Anterior cingulate cortex (tissue), 58 donors: ENCODE measurements at places on chromosomes 16 and 17.

DNA sequence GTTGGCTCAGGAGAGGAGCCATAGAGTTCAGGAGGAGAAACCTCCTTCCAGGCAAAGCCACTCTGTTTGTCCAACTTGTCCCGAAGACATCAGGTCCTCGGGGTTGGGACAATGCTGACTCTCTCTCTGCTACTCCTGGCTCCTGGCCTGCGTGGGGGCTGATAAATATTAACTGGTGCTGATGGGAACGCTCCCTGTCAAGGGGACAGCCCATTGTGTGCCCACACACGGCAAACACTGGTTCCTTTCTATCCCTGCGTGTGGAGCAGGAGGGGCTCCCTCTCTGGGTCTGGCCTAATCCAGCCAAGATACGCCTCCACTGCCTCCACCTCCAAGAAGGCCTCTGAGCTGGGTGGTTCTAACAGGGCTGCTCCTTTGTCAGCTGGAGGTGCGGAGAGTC is 4.4 kb downstream of the KIF19 start:
- peak; percentile 57 for DNase-seq

DNA sequence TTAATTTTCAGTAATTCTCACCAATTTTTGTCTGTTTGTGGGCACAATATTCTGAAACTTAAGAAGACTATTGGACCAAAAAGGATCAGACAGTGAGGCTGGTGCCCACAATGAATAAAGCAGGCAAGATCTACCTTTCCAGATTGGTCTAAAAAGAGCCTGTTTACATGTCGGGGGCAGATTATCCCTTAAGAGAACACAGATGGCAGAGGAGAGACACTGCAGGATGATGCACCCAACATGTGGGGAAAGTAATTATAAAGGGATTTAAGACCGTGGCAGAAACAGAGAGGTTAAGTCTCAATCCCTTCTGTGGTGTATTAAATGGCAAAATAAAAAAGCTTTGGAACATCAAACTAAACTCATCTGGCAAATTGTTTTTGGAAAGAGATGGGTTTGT is 331.8 kb upstream of the CDH11 start:
- no peak for DNase-seq

DNA sequence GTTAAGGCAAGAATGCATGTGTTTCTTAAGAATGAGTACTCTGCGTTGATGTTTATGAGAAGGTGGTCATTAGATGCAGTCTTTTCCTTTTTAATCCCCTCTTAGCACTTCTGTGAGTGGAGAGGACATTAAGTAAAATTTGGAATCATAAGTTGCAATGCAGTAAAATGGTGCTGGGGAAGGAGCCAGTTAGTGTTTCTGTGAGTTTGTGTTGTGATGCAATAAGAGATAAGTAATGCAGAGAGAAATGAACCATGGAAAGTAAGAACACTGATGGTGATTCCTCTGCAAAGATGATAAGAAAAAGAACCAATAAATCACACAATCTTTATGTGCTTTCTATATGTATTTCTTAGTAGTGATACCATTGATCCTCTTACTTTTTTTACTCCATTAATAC is 20.0 kb downstream of the ABHD15 start:
- DNase-seq = no peak

DNA sequence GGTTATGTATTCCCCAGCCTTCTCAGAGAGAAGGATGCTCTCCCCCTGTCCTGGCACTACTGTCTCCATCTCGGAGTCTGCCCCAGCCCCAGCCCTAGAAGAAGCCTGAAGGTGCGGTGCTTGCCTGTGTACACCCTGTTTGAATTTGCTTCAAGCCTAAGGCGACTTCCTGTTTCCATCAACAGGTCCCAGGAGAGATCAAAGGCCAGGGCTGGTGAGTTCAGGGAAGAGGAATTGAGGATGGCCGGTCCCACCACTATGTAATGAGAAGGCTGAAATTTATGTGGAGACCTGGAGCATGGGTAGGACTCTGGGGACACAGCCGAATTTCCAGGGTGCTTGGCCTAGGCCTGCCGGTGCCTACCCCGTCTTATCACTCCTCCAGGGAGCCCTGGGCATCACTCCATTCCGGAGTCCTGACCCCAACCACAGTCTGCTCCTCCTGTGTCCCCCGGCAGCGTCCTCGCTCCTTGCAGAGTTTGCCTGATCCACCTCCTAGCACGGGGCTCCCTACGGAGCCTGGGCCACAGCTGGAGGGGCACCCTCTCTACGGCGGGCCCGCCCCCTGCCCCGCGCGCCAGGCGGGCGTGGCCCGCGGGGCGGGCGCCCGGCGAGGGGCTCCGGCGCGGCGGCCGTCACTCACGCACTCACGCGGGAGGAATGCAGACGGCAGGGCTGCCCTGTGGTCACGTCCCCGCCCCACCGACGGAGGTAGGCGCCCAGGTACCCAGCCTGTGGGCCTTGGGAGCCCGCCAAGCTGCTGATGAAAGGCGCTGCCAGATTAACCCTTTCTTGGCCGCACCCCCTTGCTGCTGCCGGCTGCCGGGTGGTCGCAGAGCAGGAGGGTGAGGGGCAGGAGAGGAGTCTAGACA is 53.8 kb upstream of the TAC4 start:
- no peak for DNase-seq

GRCh38 chr17:81868674-81869220 is 2.4 kb downstream of the ARHGDIA start:
- DNase-seq = no peak

DNA sequence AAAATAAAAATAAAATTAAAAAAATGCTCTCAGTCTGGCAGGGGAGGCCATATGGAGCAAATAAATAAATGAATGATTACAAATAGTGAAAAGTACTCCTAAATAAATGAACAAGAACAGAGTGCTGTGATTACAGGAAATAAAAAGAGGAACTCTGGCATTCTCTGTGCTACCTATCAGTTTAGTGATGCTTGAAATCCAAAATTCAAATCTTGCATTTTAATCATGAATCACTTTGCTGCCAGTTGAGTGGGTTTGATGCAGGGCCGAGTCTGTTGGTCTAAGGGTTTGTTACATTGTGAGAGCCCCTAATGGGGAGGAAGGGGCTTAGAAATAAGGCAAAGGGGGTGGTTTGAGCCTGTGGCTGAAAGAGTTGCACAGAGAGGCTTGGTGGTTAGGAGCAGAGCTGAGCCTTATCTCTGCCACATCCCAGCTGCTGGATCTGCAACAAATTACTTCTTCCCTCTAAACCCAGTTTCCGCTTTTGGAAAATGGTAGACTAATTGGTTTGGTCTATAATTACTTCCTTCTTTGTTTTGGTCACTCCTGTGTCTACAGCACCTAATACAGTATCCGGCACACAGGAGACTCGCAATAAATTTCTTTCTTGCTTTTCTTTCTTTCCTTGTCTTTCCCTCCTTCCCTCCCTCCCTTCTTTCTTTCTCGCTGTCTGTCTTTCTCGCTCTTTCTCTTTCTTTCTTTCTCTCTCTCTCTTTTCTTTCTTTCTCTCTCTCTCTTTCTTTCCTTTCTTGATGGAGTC is 6.3 kb upstream of the ABCC1 start:
- DNase-seq = no peak

GRCh38 chr17:65283704-65284103 is 146.5 kb downstream of the RGS9 start:
- DNase-seq = no peak

- DNase-seq = no peak
Observed at GRCh38 chr17:78522031-78522809, 55.0 kb downstream of the DNAH17 start.

GRCh38 chr17:47208744-47209488 is at the start of gene MYL4:
MYL4 (plus strand) TSS chr17:47209348; CDS start chr17:47209423, 75 bp downstream.
- DNase-seq = no peak

DNA sequence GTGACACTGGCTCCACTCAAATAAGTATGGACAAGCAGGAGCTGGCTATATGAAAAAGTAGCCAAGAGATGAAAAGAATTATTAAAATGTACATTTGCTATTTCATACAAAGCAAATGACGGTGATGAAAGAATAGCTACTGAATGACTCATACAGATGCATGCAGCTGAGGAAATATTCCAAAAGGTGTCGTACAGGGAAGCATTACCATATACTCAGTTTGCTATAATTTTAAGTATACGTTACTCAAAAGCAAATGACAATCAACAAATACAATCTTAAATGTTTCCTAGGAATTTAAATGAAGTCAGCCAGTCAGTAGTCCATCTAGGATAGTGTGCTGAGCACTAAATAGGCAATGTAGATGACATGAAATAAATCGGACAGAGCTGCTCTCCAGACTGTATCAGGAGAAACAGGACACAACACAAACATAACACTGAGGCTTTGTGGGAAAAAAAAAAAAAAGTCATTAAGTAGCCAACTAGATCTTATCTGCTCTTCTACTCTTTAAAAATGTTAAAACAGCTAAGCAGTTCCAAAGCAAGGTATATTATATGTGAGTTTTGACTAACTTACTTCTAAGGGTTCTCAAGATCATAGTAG is 65.0 kb downstream of the NCOR1 start:
- no peak for DNase-seq

GRCh38 chr16:2955438-2955778 is 8.7 kb upstream of the KREMEN2 start:
- DNase-seq = no peak
